ENCODE measurements at places on chromosomes 5 and 9.

DNA sequence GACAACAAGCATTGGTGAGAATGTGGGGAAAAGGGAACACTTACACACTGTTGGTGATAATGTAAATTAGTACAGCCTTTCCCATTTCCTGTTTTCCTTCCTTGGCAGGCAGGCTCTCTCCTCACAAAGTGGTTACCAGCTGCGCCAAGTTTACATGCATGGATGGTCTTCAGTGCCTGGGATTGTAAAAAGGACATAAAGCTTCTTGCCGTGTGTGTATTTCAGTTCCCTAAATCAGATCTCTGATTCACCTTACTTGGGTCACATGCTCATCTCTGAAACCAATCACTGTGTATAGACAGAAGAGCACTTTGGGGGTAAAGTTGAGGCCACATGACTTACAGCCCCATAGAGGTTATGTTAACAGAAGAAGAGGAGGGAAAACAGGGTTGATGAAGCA is 92.8 kb downstream of the CAVIN4 start:
- no peak for DNase-seq

DNA sequence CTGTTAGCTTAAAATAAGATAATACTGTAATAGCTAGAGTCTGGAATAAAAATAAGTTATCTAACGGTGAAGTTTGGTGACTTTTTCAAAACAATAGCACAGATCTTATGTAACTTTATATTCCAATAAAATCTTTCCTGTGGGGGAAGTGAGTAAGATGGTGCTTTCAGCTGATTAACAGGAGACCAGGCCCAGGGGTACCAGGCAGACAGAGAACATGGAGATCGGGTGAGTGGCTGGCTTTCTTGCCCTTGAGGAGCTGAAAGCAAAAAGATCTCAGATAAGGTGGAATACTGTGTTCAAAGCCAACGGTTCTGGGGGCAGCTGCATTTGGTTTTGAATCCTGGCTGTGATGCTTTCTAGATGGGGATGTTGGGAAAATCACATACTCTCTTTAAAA is 61.3 kb downstream of the MAT2B start:
- DNase-seq, result no peak

DNA sequence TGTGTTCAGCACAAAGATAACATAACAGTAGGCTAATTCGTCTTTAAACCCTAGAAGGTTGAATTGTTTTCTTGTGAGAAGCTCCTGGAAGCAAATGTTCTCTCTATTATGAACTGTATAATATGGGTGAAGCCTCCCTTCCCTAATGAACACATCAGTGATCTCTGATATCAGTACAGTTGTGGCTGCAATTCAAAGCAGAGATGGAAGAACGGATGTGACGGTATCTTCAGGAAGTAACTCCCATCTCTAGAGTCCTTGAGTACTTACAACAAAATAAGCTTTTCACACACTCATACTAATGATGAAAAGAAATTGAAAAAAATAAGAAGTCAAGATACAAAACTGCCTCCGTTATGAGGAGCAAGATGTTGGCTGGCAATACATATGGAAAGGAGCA is 4.5 kb downstream of the HCN1 start:
- no peak for DNase-seq

DNA sequence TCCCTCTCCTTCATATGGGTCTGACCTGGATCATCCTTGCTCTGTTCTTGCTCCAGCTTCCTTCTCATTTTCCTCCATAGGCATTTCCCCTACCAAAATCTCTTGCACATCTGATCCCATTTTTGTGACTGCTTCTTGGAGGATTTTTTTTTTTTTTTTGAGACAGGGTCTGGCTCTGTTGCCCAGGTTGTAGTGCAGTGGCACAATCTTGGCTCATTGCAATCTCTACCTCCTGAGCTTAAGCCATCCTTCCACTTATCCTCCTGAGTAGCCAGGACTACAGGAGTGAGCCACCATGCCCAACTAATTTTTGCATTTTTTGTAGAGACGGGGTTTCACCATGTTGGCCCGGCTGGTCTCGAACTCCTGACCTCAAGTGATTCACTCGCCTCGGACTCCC is 10.5 kb upstream of the JMY start:
- DNase-seq, result no peak

DNA sequence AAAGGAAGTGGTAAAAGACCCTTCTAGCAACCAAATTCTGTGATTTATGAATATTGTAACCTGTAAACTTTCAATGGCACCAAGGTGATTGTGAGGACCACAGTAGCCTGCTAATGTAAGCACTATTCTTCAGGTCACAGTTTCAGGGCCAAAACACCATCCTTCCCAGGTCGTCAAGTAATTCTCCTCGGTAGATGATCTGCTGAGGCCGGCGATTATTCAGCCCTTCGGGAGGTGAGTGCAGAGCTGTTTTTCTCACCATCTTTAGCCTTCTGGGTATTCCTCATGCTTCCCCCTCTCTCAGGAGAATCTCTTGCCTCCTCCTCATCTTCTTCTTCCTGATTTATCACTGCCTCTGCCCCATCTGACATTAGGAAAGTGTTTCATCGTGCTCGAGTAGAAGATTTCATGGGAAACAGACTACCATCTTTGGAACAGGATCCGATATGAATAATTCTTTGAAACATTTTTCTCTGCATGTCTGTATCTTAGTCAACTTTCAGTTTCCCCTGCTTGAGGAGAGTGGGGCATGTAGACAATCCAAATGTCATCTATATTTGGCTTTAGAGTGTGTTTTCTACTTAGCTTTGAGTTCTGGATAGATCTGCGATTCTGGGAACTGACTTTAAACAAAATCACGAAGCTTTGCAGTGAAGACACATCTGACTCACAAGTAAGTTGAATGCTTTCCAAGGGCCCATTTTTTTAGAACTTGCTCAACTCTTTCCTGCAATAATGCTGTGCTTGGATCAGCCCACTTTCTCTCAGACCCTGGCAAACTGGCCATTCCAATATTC is 173.9 kb downstream of the AOPEP start:
- no peak for DNase-seq

DNA sequence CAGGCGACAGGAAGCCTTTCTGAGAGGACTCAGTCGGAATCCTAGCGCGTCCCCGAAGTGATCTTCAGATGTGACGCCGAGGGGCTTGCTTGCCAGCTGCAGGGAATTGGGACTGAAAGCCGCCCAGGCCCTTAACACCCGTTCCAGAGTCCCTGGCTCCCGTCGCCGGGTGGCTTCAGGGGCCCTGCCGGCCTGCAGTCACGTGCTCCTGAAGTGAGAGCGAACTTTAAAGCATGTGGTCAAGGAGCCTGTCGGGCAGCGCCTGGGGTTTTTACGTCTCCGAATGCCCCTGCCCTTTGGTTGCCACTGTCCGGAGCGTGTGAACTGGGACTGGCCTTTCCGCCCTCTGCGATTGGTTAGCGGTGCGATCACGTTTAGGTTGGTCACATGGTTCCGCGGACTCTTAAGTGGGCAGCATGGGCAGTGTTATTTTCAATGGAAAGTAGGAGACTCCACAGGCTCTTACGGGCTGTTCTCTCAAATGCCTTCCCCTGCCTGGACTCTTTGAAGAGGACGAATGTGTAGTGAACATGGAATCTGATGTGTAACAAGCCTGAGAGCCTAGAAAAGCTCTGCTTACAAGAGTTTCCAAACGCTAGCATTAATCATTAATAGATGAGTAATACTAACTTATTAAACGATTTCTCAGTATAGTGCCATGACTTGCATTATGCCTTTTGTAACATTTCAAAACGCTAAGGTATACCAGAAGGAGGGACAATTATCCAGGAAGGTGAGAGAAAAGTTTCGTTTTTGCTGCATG is 1.9 kb downstream of the VLDLR start:
- no peak for DNase-seq

GRCh38 chr5:63127054-63127453 is 548.4 kb downstream of the LRRC70 start:
- DNase-seq, result no peak

DNA sequence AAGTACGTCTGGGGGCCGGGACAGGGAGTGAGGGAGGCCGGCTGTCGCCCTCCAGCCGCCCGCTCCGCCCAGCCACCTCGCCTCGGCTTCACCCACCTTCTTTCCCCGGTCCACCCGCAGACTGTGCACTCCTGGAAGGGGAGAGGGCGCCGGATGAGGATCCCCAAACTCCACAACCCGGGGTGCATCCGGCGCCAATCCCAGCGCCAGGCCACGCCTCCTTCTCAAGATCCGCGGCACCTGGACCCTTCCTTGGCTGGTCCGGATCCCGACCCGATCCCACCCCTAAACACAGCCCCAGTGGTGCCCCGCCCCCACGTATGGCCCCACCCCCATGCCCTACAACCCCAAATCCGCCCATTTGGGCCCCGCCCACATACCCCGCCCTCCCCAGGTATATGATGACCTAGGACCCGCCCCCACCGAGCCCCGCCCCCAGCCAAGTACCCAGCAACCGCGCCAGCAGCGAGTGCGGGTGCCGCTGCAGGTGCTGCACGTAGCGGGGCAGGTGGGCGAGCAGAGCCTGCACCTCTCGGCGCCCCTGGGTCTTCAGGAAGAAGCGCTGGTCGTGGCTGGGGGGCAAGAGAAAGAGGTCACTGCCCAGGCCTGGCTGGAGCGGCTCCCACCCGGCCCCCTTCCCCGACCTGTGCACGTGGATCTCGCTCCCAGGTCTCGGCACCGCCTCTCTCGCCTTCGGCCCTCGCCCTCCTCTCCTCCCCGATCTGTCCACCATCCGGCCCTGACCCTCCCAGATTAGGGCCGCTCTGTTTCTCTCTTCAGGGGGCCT is 3.2 kb downstream of the PIP5KL1 start:
- no peak for DNase-seq

DNA sequence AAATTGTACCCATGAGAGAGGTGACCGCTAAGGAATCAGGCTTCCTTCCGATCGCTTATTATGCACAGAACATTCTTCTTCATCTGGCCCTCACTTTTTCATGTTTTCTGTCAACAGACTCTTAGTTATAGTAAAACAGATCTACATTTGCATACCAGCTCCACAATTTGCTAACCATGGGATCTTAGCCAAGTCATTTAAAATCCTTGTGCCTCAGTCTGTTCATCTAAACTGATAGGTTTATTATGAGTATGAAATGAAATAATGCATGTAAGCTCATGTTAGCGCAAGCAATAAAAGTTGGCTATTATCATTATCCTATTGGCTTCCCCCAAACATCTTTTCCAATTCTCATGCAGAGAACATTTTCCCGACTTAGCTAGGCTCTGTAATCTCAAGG is 42.3 kb downstream of the FGF1 start:
- no peak for DNase-seq

- no peak for DNase-seq
Measured at GRCh38 chr5:33257807-33258429, 182.8 kb upstream of the TARS1 start.

DNA sequence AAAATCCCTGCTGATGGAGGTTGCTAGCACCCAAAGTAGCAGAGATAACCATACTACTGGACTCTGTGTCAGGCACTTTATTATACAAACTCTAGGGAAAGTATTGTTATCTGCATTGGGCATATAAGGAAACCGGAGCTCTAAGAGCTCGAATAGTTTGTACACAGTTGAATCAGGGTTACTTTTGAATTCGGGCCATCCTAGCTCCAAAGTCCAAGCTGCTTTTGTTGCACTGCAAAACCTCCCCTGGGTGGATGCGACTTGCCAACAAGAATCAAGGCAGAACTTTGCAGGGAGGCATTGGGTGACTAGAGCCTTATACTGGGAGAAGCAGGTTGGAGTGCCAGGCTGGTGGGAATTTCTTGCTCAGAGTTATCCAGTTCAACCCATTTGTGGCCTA is 435.1 kb downstream of the SPATA31D1 start:
- no peak for DNase-seq

DNA sequence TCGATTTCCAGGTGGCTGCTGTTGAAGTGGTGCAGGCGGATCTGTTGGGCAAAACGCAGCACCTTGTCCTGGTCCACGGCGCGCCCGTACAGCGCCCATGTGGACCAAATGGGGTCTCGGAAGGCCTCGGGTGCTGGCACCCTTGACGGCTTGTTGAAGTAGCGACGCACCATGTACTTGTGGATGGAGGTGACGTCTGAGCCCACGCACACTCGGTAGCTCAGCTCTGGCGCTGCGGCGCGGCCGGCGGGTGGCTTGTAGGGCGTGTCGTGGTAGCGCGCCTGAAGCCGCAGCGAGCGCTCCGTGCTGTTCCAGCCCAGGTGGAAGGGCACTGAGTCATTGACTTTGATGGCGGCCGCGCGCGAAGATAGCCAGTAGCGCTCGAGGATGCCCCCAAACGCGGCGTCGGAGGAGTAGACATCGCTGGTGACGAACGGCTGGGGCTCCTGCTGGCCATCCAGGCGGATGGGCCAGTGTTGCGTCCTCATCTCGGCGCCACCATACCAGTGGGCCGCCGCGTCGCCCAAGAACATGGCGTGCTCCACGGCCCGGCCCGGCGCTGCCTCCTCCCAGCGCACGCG is 4.7 kb downstream of the MYORG start:
- no peak for DNase-seq

DNA sequence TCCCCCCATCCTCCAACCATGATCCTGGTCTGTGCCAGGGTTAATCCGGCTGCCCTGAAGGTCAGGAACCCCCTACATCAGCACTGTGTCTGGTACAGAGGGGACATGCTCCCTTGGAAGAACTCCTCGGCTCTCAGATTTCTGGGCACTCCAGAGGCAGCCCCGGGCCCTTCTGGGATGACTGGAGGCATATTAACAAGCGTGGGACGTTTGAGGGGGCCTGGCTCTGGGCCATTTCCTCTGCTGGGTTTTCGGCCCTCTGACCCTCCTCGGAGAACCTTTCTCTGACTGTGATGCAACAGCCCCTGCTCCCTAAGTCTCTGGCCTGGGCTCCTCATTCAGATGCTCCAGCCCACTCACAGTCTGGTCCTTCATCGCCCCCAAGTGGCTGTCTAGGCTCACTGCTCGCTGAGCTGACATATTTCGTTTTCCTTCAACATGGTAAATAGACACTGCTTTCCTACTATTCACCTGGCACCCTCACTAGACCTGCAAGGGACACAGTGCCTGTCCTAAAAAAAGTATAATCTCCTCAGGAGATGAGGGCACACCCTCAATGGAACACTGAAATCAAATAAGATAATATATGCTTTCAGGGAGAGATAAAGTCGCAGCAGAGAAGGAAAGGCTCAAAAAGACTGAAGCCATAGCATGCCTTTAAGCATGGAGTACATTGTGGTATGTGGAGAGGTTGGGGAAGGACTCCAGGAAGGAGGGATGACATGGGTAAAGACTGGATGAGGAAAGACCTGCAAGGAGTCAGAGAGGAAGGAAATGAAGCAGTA is 404.7 kb upstream of the TRPC7 start:
- DNase-seq, result peak; percentile 47

GRCh38 chr9:130159057-130159456 is 13.1 kb upstream of the NCS1 start:
- no peak for DNase-seq
